ENCODE measurements at places on chromosomes 12 and 14. TPM values are rescaled to one million over a fixed set of nuclear protein-coding genes. Genes with fewer than 3 reads are reported as not detected.

NUP107 gene
- 43.8 TPM for total RNA-seq

OR6C2 gene
- not detected for total RNA-seq

- DNase-seq, result no peak
Observed at GRCh38 chr14:38948171-38948570, 154.9 kb downstream of the SEC23A start.

FAR2 gene
- total RNA-seq, result 10.5 TPM

BBOF1 gene
- 15.9 TPM for total RNA-seq

TRMT61A gene
- total RNA-seq, result 9.0 TPM

- DNase-seq, result no peak
Observed at GRCh38 chr14:75634848-75635247, 25.8 kb downstream of the ERG28 start.

DNA sequence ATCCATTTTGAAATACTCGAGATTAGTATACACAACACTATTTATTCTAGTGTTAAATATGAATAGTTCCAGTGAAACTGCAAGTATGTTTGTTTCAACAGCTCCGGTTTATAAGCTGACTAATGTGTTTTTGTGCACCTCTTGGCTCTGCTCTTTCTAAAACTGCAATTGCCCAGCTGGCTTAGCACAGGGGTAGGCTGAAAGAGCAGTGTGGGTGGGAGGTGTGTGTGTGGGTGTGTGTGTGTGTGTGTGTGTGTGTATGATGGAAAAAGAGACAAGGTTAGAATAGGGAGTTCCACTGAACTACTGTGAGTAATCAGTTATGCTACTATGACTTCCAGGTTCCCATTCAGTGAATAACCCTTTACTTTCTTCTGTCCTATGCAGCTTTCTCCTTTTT is 37.8 kb upstream of the DDHD1 start:
- no peak for DNase-seq

DNA sequence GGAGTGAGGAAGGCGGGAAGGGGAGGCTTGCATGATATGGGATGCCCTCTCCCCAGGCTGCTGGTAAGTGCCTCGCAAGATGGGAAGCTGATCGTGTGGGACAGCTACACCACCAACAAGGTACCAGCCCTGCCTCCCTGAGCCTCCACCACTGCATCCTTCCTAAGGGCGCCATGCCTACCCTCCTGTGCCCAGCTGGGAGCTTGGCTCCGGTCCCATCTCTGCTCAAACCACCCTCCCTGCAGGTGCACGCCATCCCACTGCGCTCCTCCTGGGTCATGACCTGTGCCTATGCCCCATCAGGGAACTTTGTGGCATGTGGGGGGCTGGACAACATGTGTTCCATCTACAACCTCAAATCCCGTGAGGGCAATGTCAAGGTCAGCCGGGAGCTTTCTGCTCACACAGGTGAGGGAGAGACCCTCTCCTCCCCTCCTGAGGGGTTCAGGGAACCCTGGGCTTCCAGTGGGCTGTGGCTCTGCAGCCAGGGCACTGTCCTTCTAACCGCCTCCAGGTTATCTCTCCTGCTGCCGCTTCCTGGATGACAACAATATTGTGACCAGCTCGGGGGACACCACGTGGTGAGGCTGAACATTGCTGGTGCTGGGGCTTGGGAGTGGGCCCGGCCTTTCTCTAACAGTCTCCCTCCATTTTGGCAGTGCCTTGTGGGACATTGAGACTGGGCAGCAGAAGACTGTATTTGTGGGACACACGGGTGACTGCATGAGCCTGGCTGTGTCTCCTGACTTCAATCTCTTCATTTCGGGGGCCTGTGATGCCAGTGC is 2.6 kb downstream of the GNB3 start:
- DNase-seq, result peak; percentile 66

DNA sequence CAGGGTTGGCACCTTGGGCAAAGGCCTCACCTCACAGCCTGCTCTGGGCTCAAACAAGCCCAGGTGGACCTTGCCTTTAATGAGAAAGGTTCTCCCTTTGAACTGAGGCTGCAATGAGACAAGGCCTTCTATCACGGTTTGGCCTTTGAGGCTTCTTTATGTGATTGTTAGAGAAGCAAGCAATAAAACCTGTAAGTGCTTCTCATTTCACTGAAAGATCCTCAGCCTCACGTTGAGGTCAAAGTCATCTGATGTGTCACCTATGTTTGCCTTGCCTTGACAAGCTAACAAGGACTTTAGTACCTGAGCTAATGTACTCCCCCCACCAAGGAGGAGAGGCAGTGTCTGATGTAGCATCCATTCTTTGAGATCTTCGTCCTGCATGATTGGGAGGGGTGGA is 155.9 kb upstream of the RBM19 start:
- no peak for DNase-seq

DNA sequence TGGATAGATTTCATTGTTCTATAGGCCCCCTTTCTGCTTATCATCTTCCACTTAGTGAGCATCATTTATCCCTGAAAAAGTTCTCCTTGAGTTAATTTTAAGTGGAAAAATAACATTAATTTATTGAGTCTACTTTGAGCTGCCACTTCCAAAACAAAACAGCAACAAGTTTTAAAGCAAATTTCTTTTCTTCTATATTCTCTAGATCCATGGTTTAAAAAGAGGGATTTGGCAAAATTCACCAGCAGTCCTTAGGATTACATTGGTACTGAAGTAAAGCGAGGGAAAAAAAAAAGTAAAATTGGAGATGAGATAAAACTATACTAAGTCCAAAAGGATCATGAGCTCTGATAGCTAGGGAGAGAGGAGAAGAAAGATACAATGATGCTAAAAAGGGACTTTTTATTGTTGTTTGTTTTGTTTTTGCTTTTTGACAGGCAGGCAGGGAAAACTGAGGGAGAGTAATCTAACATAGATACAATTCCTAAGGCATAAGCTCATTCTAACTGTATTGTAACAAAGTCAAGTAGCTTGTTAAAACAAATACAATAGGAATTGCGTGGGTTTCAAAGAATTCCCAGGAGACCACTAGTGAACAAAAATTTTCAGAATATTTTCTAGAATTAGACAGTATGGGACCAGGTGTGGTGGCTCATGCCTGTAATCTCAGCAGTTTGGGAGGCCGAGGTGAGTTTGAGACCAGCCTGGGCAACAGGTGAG is 19.2 kb upstream of the PLEKHA5 start:
- peak; percentile 70 for DNase-seq

- DNase-seq, result no peak
Observed at GRCh38 chr12:105968025-105968424, 170.7 kb downstream of the NUAK1 start.

- DNase-seq, result peak; percentile 66
Observed at GRCh38 chr14:74558655-74559054, 53.4 kb downstream of the LTBP2 start.
